NCI-H446 (cell line): ENCODE measurements at places on chromosomes 2 and 18.

DNA sequence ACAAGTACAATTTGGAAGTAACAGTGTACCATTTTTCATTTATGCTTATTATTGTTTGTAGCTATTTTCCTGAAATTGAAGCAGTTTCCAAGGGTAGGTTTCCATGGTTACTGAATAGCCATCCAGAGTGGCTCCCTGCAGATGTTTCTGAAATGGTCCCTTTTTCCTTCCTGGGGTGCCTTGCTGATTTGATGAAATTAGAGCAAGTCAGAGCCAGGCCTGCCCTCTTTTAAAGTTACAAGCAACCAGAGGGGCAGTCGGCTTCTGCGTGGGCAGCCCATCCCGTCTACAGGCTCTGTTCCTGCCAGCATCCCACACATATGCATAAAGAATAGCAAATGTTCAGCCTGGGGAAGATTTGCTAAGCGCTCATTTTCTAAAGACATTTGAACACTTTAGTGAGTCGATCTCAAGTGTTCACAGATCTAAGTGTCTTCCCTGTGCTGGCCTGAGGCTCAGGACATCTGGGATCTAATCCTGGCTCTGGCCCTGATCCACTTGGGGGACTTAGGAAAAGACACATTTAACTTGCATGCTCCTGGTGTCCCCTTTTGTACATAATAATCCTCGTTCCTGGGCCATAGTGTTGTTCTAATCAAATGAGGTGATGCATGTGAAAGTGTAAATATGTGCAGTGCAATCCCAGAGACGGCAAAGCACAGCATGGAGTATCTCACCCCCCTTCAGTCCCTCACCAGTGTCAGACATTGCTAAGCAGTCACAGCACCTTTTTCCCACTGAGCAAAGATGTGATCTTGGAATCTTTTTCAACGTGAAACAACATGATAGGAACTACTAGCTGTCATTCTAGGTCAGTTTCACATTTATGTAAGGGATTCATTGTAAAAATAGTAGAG, 92.2 kb downstream of the STPG4 start:
- no peak for DNase-seq

- DNase-seq: no peak
Observed at GRCh38 chr2:186716899-186717298, 23.0 kb downstream of the FAM171B start.

DNA sequence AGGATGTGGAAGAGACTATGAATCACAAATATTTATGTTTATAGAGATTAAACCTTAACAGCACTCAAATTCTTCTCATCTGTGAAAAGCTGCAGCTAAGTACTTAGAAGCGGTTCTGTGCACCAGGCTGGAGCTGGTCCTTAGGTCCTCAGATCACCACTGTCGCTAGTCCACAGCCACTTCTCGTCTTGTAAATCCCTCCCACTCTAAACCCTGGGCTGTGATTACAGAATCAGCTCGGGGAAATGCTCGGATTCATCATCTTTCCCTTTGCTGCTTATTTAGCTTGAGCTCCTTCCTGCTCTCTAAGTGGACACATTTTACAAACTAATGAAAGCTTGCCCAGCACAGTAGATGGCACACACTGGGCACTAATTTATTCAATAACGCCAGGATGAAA, 61.7 kb downstream of the RNF152 start:
- DNase-seq: no peak

GRCh38 chr2:149000158-149000938, 38.2 kb upstream of the LYPD6B start:
- no peak for DNase-seq

DNA sequence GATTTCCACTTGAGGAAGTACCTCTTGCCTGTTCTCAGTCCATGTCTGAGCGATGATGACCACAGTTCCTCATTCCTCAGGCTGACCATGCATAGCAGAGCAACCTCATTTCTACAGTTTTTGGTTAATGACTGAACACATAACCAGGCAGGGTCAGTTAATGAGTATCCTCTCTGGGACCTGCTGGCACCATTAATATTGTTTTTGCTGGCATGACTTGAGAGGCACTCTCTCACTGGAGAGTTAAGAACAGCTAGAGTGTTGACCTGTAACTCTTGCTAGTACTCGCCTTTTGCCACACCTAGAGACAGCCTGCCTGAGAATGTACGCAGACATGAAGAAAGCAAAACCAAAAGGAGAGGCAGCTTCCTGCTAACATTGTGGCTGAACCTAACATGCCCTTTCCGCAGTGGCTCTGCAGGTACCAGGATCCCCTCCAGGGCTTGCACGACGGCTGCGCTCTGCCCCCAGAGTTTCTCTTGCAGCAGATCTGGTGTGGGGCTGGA, 23.9 kb downstream of the PECR start:
- no peak for DNase-seq

GRCh38 chr2:96665083-96665569, 22.6 kb downstream of the FER1L5 start:
- no peak for DNase-seq

- no peak for DNase-seq
Observed at GRCh38 chr2:240211598-240212424, 71.4 kb upstream of the OTOS start.

DNA sequence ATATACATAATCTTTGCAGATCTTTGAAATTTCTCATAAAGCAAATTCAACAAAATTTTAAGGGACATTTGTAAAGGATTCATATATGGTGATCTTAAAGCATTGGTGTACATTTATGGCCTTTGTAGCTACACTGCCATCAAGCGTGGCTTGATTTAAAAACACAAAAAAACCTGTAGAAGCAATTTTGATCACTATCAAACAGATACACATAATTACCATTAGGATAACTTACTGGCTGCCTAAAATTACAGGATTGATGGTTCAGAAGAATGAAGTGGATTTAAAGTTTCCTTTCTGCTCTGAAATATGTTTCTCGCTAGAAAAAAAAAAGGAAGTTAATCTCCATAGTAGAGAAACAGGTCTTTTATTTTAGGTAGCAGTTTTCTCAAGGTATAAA, 31.4 kb downstream of the MAPRE2 start:
- no peak for DNase-seq

- peak; percentile 46 for DNase-seq
Observed at GRCh38 chr2:148305476-148305875, 284.6 kb downstream of the MBD5 start.

- no peak for DNase-seq
Observed at GRCh38 chr2:234195516-234195915, 145.0 kb downstream of the SPP2 start.

DNA sequence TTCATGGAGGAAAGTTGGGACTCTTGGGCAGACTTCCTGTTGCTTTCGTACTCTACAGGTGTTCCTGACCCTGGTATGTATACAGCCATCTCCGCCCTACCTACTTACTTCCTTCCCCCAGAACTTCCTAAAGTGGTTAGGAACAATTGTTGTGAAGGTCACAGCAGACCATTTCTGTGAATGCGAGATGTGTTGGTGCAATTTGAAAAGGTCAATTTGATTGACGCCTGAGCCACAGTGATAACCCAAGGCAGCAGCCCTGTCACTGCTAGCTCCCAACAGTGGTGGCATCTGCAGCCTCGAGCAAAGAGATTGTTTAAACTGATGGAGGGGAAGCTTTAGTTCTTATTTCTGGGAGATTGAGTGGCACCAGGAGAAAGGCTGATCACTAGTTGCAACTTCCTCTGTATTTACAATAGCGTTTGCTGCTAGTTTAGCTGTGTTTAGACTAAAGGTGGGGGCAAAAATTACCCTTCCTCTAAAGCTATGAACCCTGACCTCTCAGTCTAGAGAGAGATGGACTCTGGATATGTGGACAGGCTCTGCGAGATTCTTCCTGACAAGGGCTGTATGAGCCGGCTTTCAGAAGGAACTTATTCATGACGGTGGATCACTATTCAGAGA, 78.3 kb upstream of the MAP4K3 start:
- DNase-seq: no peak

DNA sequence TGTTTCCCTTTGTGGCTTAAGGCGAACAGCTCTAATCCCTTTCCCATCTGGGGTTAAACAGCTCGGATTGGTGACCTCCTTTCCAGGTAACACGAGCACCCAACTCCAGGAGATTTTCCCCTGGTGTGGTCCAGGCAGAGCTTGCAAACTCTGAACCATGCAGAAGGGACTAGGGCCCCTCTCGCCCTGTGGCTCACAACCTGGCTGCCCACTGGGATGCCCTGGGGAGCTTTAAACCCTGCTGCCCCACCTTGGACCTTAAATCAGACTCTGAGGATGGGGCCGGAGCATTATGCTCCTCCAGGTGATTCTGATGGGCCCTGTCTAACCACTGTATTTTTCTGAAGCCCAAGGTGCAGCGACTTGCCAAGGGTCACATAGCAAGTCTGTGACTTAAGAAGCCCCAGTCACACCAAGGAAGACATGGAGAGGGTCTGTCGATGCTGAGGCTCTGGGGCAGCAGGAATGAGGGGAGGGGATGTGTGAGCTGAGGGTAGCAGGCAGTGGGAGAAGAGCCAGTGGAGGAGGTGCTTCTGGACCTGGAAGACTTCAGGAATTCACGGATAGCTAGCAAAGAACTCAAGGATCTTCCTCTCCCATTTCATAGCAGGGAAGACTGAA, 5.9 kb downstream of the ARID5A start:
- no peak for DNase-seq

DNA sequence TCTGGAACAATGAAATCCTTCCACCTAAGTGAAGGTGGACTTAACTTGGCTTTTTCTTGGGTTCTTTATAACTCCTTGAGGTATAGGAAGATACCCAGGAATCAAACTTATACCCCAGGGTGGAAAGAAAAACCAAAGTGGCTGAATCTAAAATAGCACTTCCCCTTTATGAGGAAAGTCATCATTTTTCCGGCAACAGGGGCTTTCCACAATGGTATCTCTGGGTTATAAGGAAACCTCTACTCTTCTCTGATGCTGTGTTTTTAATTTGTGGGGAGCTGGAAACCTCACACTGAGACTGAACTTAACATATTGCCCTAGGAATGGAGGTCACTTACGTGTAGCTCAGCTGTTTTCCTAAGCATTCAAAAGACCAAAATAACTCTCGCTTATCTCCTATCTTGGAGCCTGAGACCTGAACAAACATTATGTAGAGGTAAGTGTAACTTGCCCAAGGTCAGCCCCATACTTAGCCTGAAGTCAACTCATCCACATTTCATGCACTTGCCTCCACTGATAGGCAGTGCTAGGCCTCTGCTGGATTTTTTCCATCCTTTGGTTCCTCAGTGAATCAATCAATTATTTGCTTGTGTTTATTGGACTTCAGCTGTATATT, 117.9 kb downstream of the SETBP1 start:
- DNase-seq: no peak

- no peak for DNase-seq
Observed at GRCh38 chr2:98404556-98405250, 40.0 kb upstream of the INPP4A start.

DNA sequence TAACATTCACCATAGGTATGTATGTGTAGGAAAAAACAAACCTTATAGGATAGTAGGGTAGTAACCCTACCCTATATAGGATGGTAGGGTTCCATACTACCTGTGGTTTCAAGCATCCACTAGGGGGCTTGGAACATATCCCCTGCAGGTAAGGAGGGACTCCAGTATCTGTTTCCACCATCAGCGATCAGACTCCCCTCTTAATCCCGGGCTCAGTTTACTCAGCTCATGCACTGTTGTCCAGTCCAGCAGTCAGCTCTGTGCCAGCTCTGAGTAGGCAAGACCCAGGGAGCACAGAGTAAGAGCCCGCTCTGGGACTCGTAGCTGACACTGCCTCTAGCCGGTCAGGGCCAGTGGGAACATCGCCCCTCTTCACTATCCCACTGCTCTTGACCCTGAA, 61.7 kb downstream of the MEX3C start:
- no peak for DNase-seq

GRCh38 chr2:161373942-161374341, 42.2 kb upstream of the TBR1 start:
- no peak for DNase-seq

DNA sequence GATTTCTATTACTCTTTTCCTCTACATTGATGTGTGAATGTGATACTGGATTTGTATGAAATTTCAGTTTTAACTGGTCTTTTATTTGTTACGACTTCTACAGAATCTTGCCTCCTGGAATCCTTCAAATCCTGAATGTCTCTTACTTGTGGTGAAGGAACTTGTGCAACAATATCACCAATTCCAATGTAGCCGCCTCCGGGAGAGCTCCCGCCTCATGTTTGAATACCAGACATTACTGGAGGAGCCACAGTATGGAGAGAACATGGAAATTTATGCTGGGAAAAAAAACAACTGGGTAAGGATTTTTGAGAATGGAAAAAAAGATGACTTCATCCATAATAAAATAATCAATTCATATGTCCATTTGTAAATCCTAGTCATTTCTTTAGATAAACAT, 134.6 kb downstream of the BABAM2 start:
- no peak for DNase-seq

GRCh38 chr18:69401226-69401971, 711 bp downstream of the DOK6 start:
- DNase-seq: peak; percentile 59

- DNase-seq: no peak
Observed at GRCh38 chr2:84942166-84942565, 28.8 kb upstream of the KCMF1 start.

DNA sequence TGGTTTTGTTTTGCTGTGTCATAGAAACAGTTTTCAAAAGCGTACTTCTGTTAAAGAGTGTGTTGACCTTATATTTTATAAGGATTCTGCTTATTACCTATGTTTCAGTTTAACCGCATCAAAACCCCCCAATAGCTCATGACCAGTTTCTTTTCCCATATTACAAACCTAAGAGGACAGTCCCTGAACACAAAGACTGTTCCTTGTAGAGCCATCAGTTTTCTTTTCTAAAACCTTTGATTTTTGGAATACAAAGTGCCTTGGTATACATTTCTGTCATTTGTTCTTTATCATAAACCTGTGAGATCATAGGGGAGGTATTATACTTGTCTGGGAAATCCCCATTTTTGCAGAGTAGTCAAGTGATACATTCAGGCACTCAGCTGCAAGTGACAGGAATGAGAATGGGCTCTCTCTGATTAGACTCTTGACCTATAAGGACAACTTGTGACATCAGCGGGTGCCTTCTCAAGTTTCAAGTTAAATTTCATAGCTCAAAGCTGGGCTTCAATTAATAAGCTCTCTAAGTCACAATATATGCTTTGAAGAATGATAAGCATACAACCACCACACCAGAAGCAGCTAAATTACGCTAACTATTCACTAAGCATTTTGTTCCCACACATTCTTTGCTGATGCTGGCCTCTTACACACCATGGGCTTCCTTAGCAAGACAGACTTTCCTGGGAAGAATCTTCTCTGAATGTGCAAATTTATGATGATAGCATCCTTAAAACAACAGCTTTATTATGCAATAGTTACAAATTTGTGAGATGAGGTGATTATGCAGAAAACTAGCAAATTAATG, 97.5 kb upstream of the CD302 start:
- DNase-seq: no peak

- DNase-seq: no peak
Observed at GRCh38 chr2:167487728-167488127, 599.4 kb downstream of the XIRP2 start.

GRCh38 chr2:226995625-226996041, 159.8 kb downstream of the RHBDD1 start:
- DNase-seq: no peak

DNA sequence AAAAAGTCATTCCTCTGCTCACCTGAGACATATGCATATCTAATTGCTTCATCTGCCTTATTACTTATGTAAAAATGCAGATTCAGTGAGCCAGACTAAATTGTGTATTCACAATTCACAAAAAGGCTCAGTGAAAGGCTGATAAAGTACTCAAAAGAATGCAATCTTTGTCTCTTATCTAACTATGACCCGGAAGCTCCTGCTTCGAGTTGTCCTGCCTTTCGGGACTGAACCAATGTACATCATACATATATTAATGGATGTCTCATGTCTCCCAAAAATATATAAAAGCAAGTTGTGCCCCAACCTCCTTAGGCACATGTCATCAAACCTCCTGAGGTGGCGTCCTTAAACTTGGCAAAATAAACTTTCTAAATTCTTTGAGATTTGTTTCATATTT, 120.5 kb downstream of the SCN3A start:
- no peak for DNase-seq
